ENCODE measurements at places on chromosomes 7 and 10. TPM values are rescaled to one million over a fixed set of nuclear protein-coding genes. Genes with fewer than 3 reads are reported as not detected.

- no peaks in the 10 kb centered on the region for H3K36me3 ChIP-seq
- no peak overlapping the region for H3K27ac ChIP-seq
- no peak for DNase-seq
- no peaks in the 10 kb centered on the region for H3K4me1 ChIP-seq
- no peaks in the 10 kb centered on the region for H3K27me3 ChIP-seq
Observed at GRCh38 chr10:88157981-88158465, 294.6 kb downstream of the PTEN start.

The MBLAC1 gene
- total RNA-seq: 5.9 TPM

DNA sequence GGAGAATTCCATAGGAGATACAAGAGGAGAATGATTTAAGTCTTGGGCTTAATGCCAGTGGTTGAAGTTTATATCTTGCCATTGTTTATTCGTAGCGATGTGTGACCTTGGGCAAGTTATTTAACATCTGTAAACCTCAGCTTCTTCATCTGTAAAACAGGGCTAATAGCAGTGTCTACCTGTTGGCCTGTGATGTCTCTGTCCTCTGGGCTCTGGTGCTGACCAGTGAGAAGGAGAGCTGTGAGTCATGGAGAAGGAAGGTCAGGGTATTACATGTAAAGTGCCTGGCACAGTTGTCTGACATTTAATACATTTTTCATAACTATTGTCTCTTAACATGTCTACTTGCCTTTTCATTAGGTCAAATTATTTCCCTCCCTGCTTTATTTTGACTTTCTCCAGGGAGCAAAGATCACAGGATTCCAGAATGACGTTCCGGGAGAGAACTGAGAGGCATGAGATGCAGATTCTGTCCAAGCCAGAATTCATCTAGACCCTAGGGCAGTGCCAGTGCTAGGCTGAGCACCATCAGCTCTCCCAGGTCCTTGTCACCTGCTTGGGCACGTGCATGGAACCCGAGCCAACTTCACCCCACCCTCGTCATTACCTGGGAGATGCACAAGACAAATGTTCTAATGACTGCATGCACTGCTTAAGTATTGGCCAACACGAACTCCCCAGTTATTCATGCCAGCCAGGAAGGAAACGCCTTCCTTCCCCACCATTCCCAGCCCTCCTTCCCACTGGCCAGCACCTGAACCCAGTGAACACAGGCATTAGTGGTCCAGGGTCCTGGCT is 187.9 kb downstream of the DPY19L1 start:
- DNase-seq: no peak
- H3K27ac ChIP-seq: no peak overlapping the region
- H3K4me1 ChIP-seq: no peaks in the 10 kb centered on the region
- H3K36me3 ChIP-seq: no peaks in the 10 kb centered on the region
- H3K27me3 ChIP-seq: no peaks in the 10 kb centered on the region

GRCh38 chr10:472241-472910 is 217.1 kb downstream of the DIP2C start:
- H3K4me3 ChIP-seq: no peak overlapping the region
- H3K27me3 ChIP-seq: no peaks in the 10 kb centered on the region
- H3K36me3 ChIP-seq: no peaks in the 10 kb centered on the region
- DNase-seq: no peak
- H3K4me1 ChIP-seq: peaks cover 29% of the 10 kb centered on the region

The RRP12 gene
- 22.0 TPM for total RNA-seq

The DPYSL4 gene
- 9.4 TPM for total RNA-seq

The ZNF92 gene
- 16.3 TPM for total RNA-seq

DNA sequence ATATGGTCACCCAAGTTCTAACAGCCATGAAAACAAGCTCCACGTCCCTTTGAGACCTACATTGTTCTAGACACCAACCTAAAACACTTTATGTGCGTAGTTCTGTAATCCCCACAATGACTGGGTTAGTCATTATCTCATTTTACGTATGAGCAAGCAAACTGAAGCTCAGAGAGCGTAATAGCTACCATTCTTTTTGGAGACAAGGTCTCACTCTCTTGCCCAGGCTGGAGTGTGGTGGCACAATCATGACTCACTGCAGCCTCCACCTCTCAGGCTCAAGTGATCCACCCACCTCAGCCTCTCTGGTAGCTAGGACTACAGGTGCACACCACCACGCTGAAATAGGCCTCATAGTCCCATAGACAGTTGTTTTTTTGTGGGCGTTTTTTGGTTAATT is 10.5 kb downstream of the DAGLB start:
- H3K27ac ChIP-seq: no peak overlapping the region
- DNase-seq: no peak
- H3K36me3 ChIP-seq: no peaks in the 10 kb centered on the region
- H3K4me3 ChIP-seq: no peak overlapping the region
- no peaks in the 10 kb centered on the region for H3K27me3 ChIP-seq

The CYP3A4 gene
- not detected for total RNA-seq

DNA sequence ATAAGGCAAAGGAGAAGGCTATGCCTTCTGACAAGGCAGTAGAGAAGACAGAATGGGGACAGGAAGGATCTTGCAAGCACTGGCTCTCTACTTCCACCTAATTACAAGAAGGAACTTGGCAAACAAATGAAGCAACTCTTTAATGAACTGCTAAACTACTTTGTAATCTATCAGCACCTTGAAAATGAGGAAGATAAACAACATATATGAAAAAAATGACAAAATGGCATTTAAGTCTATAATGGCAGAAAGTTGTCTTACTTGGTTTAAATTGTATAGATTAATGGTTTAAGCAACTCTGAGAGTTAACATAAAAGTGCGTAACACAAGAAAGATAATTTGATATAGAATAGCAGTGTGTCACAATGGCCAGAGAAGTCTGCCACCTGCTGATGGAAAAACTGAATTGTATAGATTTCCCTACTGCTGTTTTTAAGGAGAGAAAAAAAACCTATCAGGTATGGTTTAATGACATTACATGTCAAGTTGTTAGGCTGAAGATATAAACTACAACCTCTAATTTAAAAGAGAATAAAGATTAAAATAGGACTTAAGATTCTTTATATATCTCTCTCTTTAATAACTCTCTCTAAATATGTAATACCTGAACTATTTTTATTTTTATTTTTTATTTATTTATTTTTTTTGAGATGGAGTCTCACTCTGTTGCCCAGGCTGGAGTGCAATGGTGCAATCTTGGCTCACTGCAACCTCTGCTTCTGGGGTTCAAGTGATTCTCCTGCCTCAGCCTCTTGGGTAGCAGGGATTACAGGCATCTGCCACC is 11.8 kb downstream of the NT5C3A start:
- H3K4me3 ChIP-seq: no peak overlapping the region
- no peaks in the 10 kb centered on the region for H3K27me3 ChIP-seq
- peaks cover 13% of the 10 kb centered on the region for H3K4me1 ChIP-seq
- no peak overlapping the region for H3K27ac ChIP-seq
- no peaks in the 10 kb centered on the region for H3K36me3 ChIP-seq

DNA sequence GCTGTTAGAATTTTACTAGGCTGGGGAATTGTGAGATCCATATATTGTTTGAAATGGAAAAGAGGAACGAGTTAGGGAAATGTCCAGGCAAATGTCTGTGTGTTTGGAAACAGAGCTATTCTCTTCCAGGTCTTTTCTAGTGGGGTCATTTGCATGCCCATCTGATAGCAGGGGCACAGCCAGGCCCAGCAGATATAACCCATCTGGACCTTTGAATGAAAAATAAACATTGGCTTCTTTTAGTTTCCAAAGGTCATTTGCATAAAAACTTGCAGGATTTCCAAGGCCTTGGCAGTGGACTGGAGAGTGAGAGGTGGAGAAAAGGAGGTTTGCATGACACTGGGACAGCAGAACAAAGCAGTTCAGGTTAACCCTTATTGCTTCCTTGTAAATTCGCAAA is 188.0 kb upstream of the GPR26 start:
- no peaks in the 10 kb centered on the region for H3K4me1 ChIP-seq
- H3K27me3 ChIP-seq: no peaks in the 10 kb centered on the region
- H3K4me3 ChIP-seq: no peak overlapping the region
- DNase-seq: no peak

GRCh38 chr10:127874671-127875448 is 17.9 kb downstream of the CLRN3 start:
- no peaks in the 10 kb centered on the region for H3K36me3 ChIP-seq
- no peak for DNase-seq
- H3K27ac ChIP-seq: no peak overlapping the region
- H3K27me3 ChIP-seq: no peaks in the 10 kb centered on the region
- H3K4me3 ChIP-seq: no peak overlapping the region

The JAKMIP3 gene
- 1.2 TPM for total RNA-seq

The OR9A2 gene
- total RNA-seq: not detected

The CPA4 gene
- total RNA-seq: not detected

GRCh38 chr10:121351540-121351939 is 246.7 kb downstream of the FGFR2 start:
- H3K27ac ChIP-seq: no peak overlapping the region
- H3K27me3 ChIP-seq: no peaks in the 10 kb centered on the region
- DNase-seq: no peak
- no peak overlapping the region for H3K4me3 ChIP-seq

The HNRNPA2B1 gene
- 416 TPM for total RNA-seq

- H3K36me3 ChIP-seq: no peaks in the 10 kb centered on the region
- no peak overlapping the region for H3K4me3 ChIP-seq
- H3K27ac ChIP-seq: no peak overlapping the region
- no peaks in the 10 kb centered on the region for H3K4me1 ChIP-seq
Observed at GRCh38 chr10:114256822-114257221, 17.8 kb downstream of the VWA2 start.

The NKX2-3 gene
- not detected for total RNA-seq

The HMX3 gene
- total RNA-seq: not detected

- H3K4me3 ChIP-seq: no peak overlapping the region
- H3K27ac ChIP-seq: no peak overlapping the region
- no peaks in the 10 kb centered on the region for H3K36me3 ChIP-seq
- no peaks in the 10 kb centered on the region for H3K27me3 ChIP-seq
- H3K4me1 ChIP-seq: no peaks in the 10 kb centered on the region
Observed at GRCh38 chr7:82428186-82428961, 15.2 kb downstream of the CACNA2D1 start.

The MKX gene
- not detected for total RNA-seq

DNA sequence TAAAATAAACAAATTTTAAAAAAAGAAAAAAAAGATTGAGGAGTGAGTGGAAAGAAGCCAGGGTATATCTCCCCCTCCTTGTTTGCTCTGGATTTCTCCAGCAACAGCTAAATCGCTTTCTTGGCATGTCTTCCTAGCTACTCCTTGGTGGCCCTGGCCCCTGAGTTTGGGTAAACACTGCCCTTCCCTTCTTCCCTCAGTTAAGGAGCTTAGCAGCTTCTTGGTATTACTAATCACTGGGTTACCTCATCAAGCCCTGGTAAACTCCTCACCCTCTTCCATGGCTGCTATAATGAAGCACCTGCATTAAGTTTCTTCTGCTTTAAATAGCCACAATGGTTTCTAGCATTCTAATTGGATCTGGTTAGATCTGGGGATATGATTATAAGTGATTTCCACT is 269.8 kb downstream of the FZD1 start:
- no peaks in the 10 kb centered on the region for H3K27me3 ChIP-seq
- no peak overlapping the region for H3K4me3 ChIP-seq
- no peak overlapping the region for H3K27ac ChIP-seq
- H3K36me3 ChIP-seq: no peaks in the 10 kb centered on the region
- DNase-seq: no peak

The ZNF775 gene
- 5.7 TPM for total RNA-seq

Measured in naive thymus-derived CD4-positive, alpha-beta T cell (primary cell).